H1 (cell line): ENCODE measurements at places on chromosomes 16 and 17.

DNA sequence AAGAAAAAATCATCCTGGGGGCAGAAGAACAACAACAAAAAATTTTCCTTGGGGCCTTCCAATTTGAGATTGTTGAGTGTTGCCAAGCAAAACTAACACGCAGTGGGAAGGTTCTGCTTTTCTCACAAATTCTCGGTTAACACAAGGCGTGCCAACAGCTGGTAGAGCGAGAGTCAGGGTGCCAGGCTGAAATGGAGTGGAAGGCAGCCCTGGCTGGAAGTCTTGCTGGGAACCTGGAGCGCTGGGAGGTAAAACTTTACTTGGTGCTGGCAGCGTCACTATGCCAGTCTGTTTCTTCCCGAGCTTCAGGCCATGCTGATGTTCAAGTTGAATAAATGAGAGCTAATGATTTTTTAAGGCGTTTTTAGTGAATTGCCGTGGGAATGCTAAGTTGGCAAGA lies 189.4 kb downstream of the WWOX start:
- DNase-seq, result no peak

GRCh38 chr16:83954577-83955016 lies 1.6 kb downstream of the OSGIN1 start:
- DNase-seq, result no peak

DNA sequence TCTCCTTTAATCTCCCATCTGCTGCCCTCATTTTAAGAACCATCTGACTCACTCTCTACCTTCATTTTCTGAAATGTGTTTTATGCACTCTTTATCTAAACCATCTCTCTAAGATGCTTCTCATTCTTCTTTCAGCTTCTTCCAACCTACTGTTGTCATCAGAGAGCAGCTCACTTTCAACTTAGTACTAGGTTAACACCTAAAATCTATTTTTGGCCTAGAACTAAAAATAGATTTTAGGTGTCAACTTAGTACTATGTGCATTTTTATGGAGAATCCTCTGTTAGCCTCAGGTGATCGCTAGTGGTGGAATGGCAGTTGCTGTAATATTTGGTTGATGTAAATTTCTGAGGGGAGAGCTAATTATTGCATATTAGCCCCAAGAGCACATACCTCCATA lies 277.1 kb downstream of the KCNJ2 start:
- DNase-seq, result no peak

DNA sequence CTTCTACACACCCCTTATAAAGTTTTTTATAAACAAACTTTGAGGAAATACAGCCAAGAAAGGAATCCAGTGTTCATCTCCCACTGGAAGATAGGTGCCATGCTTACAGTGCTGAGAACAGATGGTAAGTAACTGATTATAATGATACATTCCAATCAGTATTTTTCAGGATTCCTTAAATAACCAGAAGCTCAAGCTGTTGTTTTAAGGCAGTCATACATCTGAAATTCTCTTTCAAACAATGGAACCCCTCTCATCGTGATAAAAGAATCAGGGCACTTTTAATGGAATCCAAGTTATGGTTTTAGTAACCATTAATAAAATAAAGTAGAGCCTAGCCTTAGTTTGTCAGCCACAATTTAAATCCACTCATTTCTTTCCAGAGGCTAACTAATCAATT lies 56.1 kb upstream of the STAC2 start:
- DNase-seq, result no peak

GRCh38 chr17:57806167-57806830 lies 43.5 kb downstream of the MRPS23 start:
- no peak for DNase-seq

DNA sequence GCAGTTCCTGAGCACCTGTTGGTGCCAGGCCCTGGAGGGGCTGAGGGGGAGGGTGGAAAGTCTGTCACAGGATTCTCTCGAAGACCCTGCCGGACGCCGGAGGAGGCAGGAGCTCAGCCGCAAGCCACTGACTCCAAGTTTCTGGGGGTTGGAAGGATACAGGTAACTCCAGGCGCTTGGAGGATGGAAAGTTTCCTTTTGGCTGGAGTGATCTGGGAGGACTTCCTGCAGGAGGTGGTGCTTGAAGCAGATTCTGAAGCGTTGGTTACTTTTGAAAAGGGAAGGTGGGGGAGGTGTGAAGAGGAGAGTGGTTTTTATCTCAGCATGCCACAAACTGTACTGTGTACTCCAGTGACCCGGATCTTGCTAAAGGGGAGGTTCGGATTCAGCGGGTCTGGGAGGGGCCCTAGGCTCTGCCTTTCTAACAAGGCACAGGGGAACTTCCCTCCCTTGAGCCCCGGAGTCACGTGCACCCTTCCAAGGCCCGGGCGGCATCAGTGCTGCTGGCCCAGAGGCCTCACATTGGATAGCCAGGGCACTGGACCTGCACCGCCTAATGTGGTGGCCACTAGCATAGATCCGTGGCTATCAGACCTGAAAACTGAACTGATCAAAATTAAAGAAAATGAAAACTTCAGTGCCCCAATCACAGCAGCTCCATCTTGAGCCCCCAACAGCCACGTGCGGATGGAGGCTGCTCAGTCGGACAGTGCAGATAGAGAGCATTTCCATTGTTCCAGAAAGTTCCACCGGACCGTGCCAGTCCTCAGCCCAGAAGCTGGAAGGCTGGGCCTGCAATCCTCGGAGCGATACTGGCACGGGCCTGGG lies 42.2 kb upstream of the GSE1 start:
- no peak for DNase-seq

- DNase-seq, result no peak
Measured at GRCh38 chr17:31511195-31511578, 119.7 kb downstream of the RAB11FIP4 start.

DNA sequence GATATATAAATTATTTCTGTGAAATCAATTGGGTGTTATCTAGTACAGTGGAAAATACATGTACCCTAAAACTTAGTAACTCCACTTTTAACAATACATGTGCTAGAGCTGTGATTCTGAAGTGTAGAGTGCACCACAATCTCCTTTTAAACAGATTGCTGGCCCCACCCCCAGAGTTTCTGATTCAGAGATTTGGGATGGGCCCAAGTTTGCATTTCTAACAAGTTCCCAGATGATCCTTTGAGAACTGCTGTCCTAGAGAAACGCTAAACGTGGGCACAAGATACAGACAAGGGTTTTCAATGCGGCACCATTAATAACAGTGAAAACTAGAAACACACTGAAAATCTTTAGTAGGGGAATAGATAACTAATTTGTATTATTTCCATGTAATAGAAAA lies 49.2 kb downstream of the NXPH3 start:
- no peak for DNase-seq

DNA sequence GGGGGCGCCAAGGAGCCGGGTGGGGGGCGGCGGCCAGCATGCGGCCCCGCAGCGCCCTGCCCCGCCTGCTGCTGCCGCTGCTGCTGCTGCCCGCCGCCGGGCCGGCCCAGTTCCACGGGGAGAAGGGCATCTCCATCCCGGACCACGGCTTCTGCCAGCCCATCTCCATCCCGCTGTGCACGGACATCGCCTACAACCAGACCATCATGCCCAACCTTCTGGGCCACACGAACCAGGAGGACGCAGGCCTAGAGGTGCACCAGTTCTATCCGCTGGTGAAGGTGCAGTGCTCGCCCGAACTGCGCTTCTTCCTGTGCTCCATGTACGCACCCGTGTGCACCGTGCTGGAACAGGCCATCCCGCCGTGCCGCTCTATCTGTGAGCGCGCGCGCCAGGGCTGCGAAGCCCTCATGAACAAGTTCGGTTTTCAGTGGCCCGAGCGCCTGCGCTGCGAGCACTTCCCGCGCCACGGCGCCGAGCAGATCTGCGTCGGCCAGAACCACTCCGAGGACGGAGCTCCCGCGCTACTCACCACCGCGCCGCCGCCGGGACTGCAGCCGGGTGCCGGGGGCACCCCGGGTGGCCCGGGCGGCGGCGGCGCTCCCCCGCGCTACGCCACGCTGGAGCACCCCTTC lies 484 bp downstream of the FZD2 start:
- no peak for DNase-seq

GRCh38 chr17:28712032-28712704 lies 480 bp upstream of the PROCA1 start:
- peak; percentile 85 for DNase-seq

GRCh38 chr16:78184238-78185183 lies 85.1 kb downstream of the WWOX start:
- peak; percentile 22 for DNase-seq

DNA sequence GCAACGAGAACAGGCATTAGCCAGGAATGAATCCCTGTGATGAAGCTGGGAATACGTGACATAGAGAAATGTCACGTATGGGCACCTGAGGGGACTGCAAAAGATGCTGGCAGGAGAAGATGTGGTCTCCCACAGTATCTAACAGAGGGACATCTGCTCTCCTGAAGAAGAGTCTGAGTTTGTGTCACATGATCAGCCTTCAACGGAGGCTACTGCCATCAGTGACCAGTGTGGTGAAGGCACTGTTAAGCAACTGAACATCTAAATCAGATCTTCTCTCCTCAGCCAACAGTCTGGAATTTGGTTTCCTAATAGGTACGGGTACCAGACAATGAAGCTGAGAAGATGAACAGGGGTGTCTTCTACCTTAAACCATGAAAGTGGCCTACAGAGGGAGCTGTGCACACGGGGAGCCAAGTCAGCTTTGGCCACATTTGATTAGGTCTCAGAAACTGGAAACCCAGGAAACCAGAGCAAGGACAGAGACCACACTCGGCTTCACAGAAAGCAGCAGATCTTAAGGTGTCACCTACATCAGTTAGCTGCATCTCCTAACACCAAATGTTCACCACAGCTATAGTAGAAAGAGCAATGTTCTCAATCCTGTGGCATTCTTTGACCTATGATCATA lies 41.8 kb downstream of the BRD7 start:
- DNase-seq, result no peak

- no peak for DNase-seq
Measured at GRCh38 chr16:22659933-22660332, 149.2 kb downstream of the NPIPB5 start.

DNA sequence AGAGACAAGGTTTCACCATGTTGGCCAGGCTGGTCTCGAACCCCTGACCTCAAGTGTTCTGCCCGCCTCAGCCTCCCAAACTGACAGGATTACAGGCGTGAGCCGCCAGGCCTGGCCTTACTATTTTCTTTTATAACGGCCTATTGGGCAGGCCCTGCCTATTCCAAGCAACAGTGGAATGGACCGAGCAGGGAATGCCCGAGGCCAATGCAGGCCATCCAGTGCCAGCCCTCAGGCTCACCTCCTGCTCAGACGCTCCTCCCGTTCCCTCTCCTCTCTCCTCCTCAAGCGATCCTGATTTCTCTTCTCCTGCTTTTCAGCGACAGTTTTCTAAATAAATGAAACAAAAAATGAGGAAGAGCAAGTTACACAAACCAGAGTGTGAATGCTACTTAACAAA lies 12.4 kb downstream of the HBQ1 start:
- no peak for DNase-seq

DNA sequence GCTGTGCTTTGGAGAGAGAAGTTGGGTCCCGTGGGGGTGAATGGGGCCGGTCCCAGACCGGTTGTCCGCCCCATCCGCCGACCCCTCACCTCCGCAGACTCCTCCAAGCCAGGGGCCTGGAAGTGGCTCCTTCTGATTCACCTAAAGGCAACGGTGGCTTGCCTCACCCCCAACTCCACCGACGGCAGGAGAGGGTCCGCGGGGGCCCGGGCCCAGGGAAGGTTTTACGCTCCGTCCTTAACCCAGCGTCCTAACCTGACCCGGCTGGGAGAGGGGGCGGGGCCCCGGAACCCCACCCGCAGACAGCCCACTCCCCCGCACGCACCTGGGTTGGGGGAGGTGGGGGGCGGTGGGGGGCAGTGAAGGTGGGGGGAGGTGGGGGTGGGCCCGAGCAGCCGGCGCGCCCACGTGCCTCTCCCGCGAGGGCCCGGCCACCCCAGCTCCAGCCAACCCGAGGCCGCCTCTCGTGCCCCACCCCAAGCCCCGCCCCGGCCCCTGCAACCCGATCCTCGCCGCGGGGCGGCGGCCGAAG lies 12.7 kb upstream of the CD300A start:
- no peak for DNase-seq

DNA sequence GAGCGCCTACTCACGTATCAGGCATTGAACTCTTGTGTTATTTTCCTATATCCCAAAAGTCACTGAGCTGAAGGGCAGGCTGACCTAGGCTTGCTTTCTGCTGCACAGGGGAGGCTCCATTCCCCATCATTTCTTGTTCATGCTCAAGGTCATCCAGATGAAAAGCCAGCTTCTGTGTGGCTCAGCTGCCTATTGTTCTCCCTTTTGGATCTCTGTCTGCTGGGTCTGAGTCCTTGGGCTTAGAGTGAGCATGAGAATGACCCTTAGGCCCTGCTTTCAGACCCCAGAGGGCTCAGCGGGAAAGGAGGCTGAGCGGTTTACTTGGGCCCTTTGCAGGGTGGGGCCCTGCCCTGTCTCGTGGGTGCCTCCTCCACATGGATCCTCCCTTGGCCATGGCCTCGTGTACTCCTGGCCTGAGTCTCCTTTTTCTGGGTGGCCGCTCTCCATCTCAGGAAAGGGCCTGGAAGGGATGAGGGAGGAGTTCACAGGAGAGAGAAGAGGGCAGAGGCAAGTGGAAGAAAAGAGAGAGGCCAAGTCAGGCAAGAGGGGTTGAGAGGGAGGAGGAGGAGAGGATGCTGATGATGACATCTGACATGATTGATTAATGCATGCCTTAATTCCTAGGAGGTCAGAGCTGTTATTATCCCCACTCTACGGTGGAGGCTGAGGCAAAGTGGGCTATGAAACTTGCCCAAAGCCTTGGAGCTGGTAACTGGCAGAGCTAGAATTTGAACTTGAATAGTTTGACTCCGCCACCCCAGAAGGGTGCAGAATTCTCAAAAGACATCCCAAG lies 19.8 kb upstream of the MAP3K14 start:
- DNase-seq, result no peak

DNA sequence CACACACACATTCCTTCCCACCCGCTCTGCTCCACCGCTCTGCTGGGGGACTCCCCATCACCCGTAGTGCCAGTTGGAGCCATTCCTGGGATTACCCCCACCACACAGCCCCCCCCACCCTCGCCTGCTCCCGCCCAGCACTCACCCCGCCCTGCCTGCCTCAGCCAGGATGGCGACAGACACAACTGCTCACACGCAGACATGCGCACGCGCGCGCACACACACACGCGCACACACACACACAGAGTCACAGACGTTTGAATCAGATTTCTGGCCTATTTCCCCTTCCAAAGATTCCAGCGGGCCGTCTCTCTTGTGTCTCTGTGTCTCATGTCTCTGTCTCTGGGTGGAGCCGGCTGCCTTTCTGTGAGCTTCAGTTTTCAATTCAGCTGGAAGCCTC lies 4.4 kb downstream of the CACNA1G start:
- no peak for DNase-seq
